ENCODE measurements at places on chromosomes 4 and X.

DNA sequence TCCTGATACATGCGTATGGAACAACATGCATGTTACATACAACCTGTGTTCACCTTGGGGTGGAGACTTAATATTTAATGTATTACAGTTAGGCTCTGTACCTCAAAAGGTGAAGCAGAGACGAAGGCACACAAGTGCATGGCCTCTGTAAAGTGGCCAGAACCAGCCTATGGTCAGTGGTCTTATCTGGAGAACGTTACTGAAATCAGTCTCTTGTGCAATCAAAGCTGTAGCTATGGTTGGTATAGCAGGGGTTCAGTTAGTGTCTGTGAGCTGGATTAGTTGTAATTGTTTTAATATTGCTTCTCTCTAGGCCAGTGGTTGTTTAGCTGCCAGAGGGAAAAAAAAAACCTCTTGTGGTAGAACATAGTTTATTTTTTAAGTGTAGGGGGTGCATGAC is 2.2 kb upstream of the TMEM33 start:
- DNase-seq = no peak

GRCh38 chr4:160235285-160235684 is 1132.4 kb downstream of the RAPGEF2 start:
- DNase-seq = no peak

DNA sequence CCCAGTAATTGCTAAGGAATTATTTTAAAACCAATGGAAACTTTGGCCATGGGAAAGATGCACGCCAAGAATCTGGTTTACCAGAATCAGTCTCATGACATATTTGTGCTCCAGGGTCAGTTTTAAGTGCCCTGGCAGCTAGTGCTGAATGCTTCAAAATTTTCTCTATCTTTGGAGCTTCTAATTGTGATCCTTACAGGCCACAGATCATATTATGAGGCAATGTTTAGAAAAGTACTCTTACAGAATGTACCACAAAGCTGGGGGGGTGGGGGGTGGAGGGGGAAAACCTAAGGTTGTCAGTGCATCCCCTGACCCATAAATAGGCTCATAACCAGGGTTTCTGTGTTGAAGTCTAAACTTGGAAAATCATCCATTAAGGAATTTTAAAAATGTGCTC is 514.5 kb downstream of the INPP4B start:
- DNase-seq = no peak

- no peak for DNase-seq
Observed at GRCh38 chr4:78207951-78208350, 150.8 kb downstream of the FRAS1 start.

DNA sequence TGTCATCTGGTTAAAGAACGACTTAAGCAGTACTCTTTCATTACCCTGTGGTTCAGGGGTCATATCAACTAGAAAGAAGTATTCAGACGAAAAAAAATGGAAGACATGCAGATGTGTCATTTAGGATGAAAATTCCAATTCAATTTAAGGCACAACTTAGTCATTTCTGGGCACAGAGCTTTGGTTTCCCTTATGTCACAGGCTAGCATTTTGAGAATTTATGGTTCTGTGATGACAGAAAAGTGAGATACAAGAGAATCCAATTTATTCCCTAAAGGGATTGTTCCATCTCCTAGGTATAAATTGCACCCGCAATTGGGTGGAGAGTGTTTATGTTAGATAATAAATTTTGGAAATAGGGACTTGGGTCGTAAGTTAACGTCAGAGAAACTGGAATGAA is 306.6 kb downstream of the STK32B start:
- no peak for DNase-seq

GRCh38 chr4:105966051-105966450 is 70.8 kb downstream of the NPNT start:
- no peak for DNase-seq

- DNase-seq = no peak
Observed at GRCh38 chrX:130027569-130027968, 45.1 kb downstream of the BCORL1 start.

DNA sequence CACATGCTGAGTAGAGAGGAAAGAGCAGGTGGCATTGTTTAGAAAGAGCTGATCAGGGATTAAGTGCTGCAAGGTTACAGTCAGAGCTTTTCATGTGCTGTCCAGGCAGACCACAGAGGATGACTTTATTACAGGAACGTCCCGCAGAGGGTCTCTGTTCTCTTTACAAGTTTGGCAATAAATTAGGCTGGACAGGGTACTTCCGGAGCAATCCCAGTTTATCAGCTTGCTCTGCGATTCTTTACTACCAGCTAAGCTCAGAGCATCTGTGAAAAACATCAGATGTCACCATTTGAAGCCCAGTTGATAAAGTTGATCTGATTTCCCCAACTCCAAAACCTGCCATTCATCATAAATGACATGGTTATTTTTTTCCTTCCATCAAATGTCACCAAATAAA is 633.1 kb downstream of the NLGN4X start:
- no peak for DNase-seq

DNA sequence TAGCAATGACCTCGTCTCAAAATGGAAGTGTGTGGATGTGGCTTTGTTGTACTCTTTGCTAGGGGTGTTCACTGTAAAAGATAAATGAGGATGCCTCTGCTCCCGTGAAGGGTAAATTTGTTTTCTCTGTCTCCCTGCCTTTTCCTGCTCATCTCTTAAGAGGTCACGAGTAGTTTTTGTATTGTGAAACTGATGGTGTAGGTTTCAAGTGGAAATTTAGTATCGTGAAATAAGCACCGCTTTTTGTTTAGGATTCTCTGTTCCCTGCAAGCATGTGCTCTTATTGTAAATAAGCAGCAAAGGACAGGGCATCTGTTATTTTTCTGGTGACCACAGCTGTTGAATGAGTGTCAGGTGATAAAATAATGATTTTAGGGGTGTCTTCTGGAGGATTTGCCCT is 104.6 kb downstream of the PHEX start:
- no peak for DNase-seq

GRCh38 chr4:111027526-111027925 is 404.6 kb upstream of the PITX2 start:
- no peak for DNase-seq

- no peak for DNase-seq
Observed at GRCh38 chrX:53768451-53768850, 81.9 kb upstream of the HUWE1 start.

DNA sequence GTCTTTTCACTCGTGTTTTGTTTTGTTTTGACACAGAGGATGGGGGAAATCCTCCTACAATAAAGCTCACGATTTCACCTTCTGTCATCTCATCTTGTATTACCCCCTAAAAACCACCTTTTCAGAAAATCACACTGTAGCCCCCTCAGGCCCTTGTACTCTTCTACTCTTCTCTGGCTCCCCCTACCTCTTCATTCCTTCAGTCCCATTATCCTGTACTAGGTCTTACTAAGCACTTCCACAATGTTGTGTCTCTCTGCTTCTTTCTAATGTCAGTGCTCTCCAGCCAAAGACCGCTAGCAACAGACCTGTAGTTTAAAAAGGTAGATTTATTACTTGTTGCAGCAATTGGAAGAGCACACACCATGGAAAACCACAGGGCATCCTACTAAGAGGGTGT is 30.0 kb upstream of the RNF128 start:
- no peak for DNase-seq

DNA sequence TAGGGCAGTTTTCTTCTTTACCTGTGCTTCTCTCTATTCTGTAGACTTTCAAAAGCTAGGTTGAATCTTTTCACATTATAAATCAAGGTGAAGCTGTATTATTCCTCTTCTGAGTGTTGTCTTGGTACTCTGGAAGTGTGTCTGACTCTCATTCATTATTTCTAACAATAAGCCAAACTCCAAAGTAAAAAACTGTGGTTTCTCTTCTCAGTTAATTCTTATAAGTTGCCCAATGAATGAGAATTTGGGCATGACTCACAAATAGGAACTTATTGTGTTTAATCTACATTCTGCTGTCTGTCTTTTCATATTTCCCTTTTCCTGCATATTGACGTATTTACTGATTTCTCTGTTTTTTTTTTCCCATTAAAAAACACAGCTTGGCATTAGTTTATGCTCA is 714.5 kb downstream of the CCSER1 start:
- DNase-seq = no peak

- no peak for DNase-seq
Observed at GRCh38 chr4:10123227-10124101, 6.9 kb upstream of the WDR1 start.

DNA sequence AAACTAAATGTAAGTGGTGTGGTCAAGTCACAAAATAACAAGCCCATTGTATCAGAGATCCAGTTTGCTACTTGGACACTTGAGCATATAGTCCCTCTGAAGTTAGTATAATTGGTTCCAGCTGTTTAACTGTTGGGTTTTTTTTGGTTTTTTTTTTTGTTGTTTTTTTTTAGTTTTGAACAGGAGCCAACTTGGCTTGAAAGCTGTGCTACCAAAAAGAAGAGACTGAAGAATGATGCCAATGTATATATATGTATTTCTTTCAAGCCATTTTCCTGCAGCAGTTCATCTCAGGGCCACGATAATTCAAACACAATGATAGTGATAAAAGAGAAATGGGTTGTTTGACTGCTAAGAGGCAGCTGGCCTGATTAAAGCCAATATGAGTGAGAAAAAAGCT is 138.3 kb downstream of the PCDH18 start:
- no peak for DNase-seq

DNA sequence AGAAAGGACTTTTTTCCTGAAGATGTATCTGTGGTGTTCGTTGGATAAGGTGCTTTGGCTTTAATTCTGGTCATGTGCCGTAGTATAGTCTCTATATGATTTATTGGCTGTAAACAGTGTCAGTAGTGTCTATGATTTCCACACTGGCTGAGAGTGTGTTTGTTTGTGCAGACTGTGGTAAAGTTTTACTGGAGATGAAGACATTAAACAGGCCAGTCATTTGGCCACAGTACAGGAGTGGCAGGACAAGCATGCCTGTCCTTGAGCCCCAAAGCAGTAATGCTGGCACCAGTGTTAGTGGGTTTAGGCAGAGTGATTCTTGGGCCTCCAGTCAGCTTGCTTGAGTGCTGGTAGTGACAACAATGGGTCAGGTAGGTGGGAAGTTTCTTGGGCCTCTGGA is 1023.9 kb upstream of the GRID2 start:
- no peak for DNase-seq

DNA sequence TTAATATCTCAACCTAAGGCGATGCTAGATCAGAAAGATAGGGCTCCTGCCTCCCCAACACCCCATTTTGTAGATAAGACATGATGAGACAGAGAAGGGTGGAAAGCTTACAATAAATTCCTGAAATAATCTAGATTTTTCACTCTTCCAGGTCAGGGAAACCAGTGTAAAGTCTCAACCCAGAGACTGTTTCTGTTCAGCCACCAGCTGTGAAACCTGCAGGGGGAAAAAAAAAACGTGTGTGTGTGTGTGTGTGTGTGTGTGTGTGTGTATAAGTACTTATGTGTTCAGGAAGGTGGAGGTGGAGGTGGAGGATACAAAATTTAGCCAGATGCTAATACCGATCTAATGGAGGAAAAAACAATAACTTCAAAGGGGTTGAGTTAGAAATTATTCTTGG is 773 bp upstream of the ITM2A start:
- DNase-seq = no peak

DNA sequence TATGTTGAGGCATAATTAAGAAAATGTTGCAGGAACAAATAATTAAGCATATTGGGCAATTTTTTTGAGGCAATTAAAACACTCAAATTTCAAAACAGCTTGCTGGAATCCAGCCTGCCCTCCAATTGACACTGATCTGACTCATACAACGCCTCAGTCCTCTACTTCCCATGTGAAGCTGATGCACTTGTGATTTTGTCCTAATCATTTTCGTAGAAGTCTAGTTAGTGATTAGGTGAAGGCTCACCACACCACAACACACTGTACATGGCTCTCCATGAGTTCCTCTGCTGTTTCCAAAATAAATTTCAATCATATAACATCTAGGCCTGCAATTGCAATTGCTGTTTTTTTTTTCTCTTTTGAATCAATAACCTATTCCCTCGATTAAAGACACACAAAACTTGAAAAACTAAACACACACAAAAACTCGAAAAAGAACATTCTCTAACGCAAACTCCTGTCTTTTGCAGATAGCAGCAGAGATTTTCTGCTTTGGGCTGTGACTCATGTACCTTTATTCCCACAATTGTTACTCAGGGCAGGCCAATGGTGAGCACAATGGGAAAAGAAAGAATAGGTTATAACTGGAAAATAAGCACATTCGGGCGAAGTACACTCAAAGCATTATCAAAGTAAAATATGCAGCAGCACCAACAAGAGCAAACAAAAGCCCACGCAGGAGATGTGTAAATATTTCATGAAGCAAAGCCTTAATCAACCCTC is 1.7 kb downstream of the GPRIN3 start:
- peak; percentile 62 for DNase-seq

DNA sequence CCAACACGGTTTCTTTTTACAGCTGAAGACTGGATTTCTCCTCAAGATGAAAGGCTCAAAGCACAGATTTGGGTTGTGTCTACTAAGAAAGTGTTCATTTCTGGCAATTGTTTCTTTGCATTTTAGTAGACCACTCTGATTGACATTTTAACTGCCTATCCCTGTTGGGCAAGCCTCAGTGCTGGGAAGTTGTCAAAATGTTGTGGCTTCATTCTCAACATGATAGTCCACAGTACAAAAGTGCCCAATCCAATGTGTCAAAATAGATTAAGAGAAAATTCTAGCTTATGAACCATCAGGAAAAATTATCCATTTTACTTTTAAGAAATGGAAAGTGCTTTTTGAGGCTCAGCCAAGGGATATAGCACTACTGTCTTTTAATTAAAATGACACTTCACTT is 323.9 kb upstream of the PRPS2 start:
- no peak for DNase-seq

DNA sequence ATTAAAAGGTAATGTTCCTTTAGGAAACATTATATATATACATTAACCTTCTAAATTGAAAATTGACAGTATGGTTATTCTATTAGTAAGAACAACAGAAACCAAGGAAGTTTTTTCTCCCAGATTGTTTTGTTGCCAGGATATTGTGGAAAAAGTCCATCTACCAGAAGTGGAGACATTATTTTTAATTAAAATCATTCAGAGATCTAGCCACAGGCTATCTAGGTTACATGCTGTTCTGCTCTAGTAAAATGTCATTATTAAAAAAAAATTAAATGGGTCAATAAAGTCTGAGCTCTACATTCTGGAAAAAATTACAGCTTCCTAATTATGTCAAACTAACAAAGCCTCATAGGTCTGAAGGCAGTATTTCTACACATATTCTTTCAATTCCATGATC is 74.3 kb downstream of the NSG1 start:
- no peak for DNase-seq

- DNase-seq = peak; percentile 93
Observed at GRCh38 chrX:52995135-52995986, 37.0 kb upstream of the FAM156A start.
